ENCODE measurements at places on chromosomes 1 and 21.

GRCh38 chr1:42290130-42290529 is 44.9 kb downstream of the FOXJ3 start:
- DNase-seq = no peak

DNA sequence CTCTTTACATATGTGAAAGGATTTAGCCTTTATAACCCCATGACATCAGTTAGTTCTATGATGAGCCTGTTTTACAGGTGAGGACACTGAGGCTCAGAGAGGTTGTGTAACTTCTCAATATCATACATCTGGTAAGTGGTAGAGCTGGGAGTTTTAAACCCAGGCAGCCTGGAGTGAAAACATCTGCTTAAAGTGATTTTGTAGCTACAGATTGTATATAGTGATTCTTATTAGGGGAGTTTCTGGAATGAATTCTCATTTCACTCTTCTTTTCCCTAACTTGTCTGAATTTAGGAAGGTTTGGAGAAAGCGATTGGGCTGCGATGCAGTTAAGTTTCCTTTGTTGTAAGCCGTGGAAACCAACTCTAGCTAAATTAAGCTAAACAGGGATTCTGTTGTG is 175.6 kb downstream of the CAMTA1 start:
- no peak for DNase-seq

DNA sequence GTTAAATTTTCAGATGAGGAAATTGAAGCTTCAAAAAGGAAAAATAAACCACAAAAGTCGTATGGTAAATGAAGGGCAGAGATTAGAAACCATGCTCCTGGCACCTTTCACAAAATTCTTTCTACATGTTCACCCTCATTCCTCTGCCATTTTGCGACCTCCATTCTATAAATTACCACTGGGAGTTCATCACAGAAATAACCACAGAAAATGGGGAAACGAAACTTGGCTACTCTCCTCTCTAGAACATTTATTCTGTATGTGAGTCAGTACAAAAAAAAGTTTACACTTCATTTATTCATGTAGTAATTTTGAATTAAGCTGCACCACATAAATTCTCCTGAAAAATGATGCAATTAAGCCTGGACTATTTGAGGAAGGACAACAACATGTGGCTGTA is 320.9 kb upstream of the C1orf87 start:
- DNase-seq = no peak

GRCh38 chr1:152743371-152744145 is 14.3 kb upstream of the KPRP start:
- no peak for DNase-seq

DNA sequence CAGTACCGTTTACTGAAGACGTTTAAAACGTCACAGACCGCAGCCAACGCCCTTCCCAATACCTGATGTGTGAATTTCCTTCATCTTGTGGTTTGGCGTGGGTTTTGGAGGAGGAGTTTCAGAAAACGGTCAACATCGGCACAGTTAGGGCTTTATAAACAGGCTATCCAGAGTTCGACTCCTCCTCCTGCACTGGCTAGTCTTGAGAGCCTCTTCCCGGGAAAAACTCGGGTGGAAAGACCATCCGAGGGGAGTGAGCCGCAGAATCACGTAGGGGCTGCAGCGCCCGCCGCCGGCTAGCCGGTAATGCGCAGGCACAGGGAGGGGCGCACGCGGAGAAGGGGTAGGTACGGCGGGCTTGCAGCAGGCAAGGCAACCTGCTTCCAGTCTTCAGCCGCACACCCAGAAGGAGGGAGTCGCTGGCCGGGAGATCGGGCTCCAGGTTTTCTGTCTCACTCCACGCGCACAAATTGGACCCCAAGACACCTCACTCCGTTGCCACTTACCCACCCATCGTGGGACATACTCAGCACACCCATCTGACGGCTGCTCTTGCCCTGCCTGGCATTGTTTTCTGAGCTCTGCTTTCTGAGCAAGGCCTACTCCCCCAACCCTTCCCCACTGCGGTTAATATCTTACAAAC is 25.4 kb downstream of the SLC19A2 start:
- DNase-seq = no peak

DNA sequence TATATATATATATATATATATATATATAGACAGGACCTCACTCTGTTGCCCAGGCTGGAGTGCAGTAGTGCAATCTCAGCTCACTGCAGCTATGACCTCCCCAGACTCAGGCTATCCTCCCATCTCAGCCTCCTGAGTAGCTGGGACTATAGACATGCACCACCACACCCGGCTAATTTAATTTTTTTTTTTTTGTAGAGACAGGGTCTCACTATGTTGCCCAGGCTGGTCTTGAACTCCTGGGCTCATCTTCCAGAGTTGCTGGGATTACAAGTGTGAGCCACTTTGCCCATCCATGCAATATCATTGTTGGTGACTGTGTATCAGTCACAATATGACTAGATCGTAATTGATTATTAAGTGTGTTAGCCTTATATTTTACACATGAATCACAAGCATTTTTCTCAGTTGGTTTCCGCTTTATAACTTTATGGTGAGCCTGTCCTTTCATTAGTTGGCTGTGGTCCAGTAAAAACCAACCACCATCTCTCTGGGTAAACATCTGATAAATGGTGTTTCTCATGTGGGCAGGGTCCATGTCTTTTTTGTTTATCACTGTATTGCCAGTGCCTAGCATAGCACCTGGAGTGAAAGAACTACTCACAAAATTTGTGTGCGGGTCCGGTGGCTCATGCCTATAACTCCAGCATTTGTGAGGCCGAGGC is 63.6 kb downstream of the MYOM3 start:
- no peak for DNase-seq

- DNase-seq = no peak
These were observed 6.1 kb upstream of the TRAF3IP3 start for GRCh38 chr1:209749670-209750323.

- DNase-seq = no peak
These were observed 272.0 kb downstream of the BRINP3 start for GRCh38 chr1:190205713-190206112.

GRCh38 chr1:10793129-10793651 is 3.3 kb downstream of the CASZ1 start:
- no peak for DNase-seq

DNA sequence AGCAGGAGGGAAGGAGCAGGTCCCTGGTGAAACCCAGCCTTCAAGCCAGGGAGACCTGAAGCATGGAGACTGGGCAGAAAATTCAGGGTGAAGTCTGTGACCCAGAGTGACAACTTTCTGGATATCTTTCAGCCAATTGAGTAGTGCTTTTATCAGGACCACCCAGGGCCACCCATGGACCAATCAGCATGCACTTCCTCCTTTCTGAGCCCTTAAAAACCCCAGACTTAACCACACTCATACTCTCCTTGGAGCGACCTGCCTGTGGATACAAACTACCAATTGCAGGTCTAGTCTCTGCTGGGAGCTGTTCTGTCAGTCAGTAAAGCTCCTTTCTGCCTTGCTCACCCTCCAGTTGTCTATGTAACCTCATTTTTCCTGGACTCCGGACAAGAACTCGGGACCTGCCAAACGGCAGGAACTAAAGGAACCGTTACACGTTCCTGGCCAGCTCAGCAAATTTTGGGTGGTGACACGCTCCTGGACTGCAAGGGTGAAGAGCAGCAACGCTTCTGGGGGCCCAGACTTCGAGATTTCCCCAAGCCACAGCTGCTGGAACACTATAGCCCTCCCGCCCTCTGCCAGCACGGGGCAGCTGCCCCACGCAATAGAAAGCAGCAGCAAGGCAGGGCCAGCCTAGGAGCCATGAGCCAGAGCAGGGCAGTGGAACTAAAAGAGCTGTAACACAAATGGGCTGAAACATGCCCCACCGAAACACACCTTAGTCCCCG is 1183.4 kb downstream of the AMY1C start:
- DNase-seq = no peak

DNA sequence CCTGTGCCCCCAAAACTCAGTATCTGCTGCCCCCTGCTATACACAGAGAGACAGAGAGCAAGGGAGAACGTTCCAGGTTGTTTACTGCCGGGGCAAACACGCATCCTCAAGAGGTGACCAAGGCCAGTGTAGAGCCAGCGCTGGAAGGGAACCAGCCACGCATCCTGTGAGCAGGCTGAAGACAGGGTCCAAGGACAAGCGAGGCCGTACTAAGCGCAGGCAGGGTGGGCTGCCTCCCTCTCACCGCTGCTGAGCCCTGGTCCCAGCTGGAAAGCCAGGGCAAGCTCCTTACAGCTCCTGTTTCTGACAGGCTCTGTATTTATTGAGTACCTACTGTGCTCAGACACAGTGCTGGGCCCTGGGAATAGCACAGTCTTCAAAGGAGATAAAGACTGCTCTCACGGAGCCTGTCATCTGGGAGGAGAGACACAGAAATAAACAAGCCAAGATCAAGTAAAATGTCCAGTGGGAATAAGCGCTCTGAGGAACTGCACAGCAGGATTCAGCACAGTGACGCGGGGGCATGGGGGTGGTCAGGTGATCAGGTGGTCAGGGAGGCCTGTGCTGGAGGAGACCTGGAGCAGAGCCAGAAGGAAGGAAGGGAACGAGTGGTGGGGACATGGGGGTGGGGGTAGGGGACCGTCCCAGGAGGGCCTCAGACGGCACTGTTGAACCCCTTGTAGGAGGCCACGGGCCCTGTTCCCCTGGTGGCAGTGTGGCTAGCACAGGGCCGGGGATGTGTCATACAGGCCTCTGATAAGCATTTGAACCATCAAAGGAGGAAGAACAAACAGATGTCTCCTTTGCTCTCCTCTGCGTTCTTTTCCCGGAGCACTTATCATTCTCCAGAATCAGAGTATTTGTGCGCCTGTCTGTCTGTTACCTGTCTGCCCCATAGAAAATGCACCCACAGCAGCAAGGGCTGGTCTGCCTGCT is 37.8 kb upstream of the EFHD2 start:
- no peak for DNase-seq

DNA sequence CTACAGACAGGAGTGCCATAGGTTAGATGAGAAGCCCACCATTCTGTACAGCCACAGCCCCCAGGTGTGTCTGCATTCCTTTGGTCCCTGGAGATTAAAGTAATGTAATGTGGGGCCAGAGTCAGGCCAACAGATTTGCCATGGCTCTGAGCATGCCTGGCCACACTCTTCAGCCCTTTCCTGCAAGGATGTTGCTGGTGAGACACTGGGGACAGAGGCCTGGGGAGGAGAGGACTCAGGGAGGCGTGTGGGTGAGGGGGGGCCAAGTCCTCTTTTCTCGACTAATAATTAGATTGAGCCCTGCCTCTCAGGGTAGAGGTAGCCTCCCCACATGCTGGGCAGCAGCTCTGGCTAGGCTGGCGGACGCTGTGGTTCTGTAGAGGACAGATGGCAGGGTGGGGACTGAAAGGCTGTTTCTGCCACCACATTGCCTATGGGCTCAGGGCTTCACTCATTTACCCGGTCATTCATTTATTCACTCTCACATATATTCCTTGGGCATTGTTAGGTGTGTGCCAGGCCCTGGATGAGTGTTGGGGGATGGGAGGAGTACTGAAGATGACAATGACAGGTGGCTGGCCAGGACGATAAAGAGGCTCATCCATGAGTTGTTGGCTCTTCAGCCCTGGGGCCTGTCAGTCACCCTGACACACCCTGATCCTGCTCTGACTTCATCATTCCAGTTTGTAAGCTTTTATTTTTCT is 7.1 kb upstream of the PRCC start:
- no peak for DNase-seq

GRCh38 chr1:61261595-61261994 is 179.2 kb downstream of the NFIA start:
- no peak for DNase-seq

DNA sequence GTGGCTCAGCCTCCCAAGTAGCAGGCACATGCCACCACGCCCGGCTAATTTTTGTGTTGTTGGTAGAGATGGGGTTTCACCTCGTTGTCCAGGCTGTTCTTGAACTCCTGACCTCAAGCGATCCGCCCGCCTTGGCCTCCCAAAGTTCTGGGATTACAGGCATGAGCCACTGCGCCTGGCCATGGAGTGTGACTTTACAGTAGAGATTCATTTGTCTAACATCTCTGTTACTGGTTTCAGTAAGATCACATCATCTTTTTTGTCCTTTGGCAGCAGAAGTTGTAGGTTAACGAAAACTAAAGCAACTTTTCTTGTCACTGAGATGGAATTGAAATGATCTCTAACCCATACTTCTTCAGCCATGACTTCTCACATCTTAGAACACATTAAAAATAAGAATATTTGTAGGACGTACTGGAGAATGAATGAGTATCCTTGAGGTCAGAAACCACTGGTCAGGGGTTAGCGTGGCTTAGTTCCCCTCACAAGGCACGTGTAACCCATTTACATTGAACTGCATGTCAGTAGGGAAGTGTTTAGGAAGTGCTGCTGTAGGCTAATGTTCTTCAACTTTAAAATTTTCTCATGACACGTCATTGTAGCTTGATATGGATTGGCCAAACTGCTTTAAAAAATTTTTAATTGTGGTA is 75.9 kb downstream of the CAMTA1 start:
- DNase-seq = no peak

DNA sequence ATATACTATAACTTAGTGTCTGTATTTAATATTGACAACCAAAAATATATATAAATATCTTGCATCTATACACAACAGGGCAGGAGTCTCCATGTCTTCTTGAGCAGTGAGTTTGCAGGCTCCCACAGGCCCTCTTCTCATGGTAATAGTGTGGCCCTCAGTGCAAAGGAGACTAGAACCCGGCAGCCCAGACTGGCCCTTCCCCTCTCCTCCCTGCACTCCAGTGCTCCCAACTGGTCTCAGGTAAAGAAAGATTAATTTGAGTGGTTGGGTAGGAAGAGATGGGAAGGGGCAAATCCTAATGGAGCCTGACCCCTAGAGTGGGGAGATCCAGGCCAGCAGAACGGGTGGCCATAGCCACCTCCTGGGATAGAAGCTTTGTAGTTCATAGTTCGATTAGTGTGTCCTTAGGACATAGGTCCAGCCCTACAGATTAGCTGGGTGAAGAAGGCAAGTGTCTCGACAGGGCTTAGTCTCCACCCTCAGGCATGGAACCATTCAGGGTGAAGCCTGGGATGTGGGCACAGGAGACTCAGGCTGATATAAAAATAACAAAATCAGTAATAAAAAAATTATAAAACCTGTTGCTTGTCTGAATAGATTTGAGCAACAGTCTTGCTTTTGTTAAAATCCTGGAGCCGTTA is 32.3 kb downstream of the SLC2A1 start:
- DNase-seq = no peak

DNA sequence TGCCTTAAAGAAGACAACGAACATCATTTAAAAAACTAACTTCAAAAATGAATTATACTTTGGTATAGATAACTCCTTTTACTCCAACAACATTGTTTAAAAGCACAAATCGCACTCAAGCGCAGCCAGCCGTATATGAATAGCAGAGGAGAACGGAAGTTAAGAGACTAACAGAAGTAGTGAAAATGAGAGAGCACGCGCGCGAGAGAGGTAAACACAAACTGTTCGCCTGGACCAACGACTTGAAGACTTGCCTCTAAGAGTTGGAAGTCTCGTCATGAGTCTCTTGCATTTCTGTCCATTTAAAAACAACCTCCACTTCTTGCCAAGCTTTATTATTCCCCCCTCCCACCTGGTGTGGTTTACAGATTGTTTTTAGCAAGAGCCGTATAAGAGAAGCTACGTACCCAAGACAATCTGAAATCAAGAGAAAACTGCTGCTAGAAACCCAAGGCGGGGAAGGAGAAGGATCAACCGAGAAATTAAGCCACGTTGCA is 479 bp downstream of the SELENOF start:
- peak; percentile 67 for DNase-seq
